T-helper 9 cell (primary cell): ENCODE measurements at places on chromosomes 2 and 18.

DNA sequence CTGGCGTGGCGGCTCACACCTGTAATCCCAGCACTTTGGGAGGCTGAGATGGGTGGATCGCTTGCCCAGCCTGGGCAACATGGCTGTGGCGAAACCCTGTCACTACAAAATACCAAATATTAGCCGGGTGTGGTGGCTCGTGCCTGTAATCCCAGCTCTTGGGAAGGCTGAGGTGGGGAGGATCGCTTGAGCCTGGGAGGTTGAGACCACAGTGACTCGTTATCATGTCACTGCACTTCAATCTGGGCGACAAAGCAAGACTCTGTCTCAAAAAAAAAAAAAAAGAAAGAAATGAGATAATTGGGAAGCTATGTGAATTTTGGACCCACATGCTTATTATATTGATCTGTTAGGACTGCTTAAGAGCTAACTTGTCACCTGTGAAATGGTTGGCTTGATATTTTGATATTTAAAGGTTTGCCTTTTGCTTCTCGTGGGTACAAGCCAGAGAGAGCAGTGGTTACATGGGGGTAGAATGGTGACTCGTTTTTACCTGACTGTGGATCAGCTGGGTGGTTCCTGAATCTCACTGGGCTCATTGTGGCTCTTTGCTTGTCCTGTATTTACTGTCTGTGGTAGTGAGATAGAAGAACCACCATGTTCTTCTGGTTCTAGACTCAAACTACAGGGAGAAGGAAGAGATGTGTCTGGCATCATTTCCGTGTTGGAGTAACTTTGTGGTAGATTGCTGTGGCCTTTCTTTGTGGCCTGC, 28.9 kb downstream of the ZNF532 start:
- DNase-seq = no peak

- DNase-seq = no peak
These were observed 256.6 kb upstream of the ACVR2A start for GRCh38 chr2:147588191-147588590.

GRCh38 chr2:196511258-196512168, 128.0 kb upstream of the CCDC150 start:
- DNase-seq = no peak

DNA sequence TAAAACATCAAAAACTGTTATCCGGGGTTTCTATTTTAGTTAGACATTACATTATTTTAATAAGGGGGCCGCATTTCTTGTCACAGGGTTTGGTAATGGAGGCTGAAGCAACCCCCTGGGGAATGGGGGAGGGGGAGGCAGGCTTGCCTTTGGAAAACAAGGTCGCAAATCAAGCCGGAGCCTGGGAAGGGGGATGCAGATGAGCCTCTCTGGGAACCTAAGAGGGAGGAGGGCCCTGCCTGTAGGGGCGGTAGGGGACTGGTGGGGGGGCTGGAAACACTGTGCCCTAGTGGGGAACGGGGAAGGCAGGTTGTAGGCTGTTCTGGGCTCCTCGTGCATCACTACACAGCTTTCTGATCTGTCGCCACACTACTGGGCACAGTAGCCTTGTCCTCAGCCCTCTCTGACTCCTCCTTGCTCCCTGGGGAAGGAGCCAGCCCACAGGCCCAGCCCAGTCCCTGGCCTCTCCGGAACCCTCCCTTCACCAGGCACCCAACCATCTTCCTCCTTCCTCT, 170.2 kb upstream of the SMAD2 start:
- DNase-seq = no peak

DNA sequence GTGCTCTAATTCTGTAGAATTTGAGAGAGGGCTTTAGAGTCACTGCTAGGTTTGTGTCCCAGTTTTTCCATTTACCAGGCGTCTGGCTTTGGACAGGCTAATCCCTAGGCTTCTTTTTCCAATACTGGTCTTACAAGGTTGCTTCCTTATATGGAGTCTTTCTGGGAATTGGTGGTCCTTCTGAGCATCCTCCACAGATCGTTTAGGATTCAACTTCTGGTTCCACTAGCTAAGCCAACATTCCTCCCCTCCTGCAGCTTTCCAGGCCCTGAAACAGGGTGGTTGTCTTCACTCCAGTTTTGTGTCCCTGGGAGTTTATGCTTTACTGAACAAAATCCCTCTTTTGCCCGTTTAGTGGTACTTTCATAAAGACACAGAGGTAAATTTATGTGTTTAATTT, 170.6 kb downstream of the CERS6 start:
- no peak for DNase-seq

- DNase-seq = no peak
These were observed 25.7 kb downstream of the CCBE1 start for GRCh38 chr18:59671551-59671950.

DNA sequence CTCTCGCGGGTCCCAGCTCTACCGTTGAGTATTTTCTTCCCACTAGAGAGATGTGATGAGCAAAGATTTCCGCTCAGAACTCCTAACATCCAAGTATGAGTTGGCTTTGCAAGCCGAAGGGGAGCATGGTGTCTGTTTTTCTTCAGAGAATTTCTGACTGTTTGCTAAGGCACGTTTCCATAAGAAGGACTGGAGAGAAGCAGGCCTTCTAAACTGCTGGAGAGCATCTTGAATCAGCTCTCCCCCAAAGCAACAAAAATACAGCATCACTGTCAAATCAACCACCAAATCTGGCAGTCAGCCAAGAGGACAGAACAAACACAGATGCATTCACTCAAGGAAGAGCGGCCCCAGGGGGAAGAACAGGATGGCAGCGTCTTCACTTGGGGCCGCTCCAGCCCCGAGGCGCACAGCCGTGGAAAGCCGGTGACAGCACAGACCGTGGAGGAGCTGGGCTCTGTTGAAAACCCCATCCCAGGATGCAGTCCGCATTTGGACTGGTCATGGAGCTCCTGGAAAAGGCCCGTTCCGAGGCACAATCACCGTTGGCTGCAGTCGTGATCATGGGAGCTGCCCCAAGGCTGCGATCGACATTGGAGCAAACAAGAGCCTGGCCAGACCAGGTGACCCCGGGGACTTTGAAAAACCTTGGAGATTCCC, 101.4 kb downstream of the NFATC1 start:
- DNase-seq = no peak

DNA sequence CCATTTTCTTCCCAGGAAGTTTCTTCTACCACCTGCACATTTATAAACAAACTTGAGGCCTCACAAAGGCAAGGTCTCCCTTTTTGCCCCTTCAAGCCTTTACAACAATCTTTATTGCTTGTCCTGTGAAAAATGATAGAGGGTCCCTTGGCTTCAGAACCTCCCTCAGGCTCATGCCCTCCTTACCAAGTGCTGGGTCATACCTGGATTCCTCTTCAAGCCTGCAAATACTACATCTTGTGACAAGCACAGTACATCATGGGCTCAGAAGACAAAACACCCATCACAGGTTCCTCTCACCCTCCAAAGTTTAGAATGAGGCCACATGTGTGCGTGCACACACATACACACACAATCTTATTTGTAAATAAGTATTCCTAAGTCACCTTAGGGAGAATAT, 9.1 kb downstream of the CAPN14 start:
- DNase-seq = no peak

GRCh38 chr2:148926981-148927401, 52.0 kb downstream of the KIF5C start:
- DNase-seq = peak; percentile 10

DNA sequence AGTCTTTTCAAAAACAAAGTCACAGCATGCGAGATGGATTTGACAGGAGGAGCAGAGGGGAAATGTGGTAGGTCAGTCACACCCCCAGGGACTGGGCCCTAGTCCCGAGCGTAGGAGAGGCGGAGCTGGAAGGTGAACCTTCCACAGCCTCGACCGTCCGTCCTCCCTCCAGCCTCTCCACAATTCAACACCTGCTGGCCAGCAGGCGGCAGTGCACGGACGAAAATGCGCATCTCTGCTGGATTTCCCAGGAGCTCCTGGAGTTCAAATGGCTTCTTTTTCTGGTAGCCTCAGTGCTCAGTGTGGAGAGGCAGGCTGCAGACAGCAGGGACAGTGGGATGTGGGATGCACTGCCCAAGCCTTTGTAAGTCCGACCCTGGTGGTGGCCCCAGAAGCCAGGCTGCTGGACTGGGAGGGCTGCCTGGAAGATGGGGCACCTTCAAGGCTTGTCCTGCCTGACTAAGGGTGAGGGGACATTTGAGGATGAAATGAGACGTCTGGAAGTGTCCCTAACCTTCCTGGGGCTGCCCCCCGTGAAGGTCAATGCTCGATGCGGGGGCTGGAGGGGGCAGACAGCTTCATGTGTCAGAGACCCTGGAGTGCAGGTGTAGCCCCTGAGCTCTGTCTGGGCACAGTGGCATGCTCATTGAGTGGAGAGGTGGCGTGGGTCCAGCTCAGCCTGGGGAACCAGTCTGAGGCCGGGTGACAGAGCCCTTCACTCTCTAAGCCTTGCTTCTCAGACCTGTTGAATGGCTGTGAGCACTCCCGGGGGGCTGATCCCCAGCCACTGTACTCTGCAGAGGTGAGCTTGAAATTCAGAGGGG, 189.5 kb downstream of the TFCP2L1 start:
- no peak for DNase-seq

GRCh38 chr2:62568983-62569837, 63.2 kb upstream of the TMEM17 start:
- DNase-seq = no peak

GRCh38 chr18:52322307-52322706, 17.7 kb upstream of the DCC start:
- DNase-seq = no peak

- no peak for DNase-seq
These were observed 30.7 kb downstream of the TRAK2 start for GRCh38 chr2:201420442-201421113.

DNA sequence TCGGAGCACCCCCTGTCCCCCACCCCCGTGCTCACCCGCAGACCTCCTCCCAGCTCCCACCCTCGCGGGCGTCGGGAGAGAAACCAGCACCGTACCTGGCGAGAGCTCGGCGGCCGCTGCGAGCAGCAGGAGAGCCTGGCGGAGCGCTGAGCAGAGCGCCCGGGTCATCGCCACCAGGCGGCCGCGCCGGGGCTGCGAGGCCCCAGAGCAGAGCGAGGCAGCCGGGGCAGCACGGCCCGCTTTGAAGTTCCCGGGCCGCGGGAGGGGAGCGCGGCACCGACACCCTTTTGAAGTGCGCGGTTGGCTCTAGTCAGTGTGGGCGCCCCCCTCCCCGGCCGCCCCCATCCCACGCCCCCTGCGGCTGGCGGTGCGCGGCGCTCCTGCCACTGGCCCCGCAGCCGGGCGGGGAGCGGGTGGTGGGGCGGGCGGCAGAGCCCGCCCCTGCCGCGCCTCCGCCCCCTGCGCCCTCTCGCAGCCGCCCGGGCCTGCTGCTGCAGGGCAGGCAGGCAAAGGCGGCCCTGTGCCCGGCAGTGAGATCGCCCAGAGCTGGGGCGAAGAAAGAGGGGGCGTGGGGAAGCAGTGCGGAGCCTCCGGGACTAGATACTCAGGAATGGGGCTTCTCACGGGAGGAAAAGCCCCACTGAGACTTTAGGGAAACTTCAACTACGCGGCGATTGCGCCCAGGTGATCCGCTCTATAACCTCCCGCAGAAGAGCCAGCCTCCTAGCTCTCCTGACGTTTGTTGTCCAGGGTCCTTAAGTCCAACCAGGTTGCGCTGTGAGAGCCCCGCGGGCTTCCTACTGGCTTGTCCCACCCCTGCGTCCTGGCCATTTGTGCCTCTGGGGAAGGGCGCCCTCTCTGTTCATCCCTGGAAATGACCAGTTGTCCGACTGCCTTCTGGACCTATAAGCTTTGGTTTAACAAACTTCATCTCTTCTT, at the start of gene ACVR1C:
TSS of gene ACVR1C (minus strand) at position 388 of the 939 bp plus-strand sequence. CDS start at position 168, 220 bp downstream.
- peak; percentile 67 for DNase-seq

- no peak for DNase-seq
These were observed 73.2 kb downstream of the MBP start for GRCh38 chr18:77059294-77059916.

- peak; percentile 9 for DNase-seq
These were observed 65.9 kb upstream of the ITM2C start for GRCh38 chr2:230798769-230799399.

DNA sequence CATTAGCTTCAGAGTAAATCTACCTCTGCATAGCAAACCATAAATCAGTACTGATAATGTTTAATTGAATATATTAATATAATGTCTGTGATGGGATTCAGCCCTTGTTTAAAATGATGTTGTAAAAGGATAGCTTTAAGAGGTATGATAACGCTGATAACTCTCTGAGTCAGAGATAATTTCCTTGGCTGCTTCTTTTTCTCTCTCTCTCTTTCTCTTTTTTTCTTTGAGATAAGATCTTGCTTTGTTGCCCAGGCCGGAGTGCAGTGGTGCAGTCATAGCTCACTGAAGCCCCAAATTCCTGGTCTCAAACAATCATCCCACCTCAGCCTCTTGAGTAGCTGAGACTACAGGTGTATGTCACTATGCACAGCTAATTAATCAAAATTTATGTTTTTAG, 35.7 kb downstream of the CDH7 start:
- no peak for DNase-seq

DNA sequence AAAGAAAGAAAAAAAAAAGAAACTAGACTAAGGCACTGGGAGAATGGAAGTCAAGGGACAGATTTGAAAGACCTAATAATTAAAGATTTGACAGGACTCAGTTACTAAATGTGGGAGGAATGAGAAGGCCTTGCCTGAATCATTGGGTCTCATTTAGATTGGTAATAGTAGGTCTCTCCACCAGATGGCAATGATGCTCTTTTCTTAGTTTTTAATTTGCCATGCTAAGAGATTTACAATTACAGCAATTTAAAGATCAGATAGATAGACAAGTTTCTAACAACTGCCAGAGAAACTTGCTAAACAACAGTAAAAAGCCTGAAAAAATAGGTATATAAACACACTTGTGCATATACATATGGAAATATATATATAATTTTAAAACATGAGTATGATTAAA, 153.0 kb downstream of the TMEM247 start:
- DNase-seq = no peak

DNA sequence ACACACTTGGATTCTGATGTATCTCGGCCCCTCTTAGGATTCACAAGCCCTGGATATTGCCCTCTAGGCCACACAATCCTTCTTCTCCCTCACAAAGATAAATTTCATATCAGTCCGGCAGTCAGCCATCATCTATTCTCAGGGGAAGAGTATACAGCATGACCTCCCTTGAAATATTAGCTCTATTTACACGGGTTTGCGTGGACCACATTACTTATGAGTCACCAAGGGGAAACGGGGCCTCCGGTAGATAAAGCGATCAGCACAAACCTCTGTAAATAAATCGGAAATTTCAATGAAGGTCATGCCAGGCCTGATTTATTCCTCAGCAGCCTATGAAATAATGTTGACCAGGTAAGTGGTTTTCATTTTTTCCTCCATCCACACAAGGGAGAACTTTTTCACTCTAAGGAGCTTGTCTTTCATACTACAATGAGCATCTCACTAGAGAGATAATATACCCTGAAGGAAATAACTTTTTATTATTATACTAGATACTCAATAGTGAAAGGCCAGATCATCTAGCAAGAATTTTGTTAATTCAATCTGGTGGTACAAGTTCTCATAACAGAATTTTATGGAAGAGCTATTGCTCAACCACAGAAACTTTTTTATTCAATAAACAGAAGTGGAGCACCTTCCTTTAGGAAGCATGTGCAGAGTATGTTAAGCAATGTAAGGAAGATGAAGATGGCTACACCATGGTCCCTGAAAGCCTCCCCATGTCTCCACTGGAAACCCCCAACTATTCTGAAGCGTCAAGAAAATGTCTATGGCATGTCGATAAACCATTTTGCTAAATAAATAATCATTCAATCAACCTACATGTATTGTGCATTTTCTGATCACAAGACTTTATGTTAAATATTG, 125.2 kb upstream of the PIK3C3 start:
- DNase-seq = no peak
